ENCODE measurements at places on chromosomes 4 and X. TPM values are rescaled to one million over a fixed set of nuclear protein-coding genes. Genes with fewer than 3 reads are reported as not detected.

NAA11 gene
- total RNA-seq = not detected

GRCh38 chr4:55178226-55179005, 53.0 kb upstream of the KDR start:
- no peak for DNase-seq

GRCh38 chr4:48197643-48198237, 63.7 kb upstream of the TXK start:
- DNase-seq = no peak

- no peak for DNase-seq
Observed at GRCh38 chrX:16199343-16199742, 32.1 kb downstream of the MAGEB17 start.

- no peak for DNase-seq
Observed at GRCh38 chrX:136200466-136200865, 50.7 kb downstream of the MAP7D3 start.

- DNase-seq = peak; percentile 34
Observed at GRCh38 chrX:68840256-68840655, 11.4 kb downstream of the EFNB1 start.
